Activated CD4-positive, alpha-beta T cell treated with anti-CD3 and anti-CD28 coated beads, Interleukin-2, amount 50 U/mL, for 4 hours (primary cell): ENCODE measurements at places on chromosomes 7 and 10.

- peak; percentile 66 for DNase-seq
These were observed 50.6 kb downstream of the PWWP2B start for GRCh38 chr10:132447446-132448247.

DNA sequence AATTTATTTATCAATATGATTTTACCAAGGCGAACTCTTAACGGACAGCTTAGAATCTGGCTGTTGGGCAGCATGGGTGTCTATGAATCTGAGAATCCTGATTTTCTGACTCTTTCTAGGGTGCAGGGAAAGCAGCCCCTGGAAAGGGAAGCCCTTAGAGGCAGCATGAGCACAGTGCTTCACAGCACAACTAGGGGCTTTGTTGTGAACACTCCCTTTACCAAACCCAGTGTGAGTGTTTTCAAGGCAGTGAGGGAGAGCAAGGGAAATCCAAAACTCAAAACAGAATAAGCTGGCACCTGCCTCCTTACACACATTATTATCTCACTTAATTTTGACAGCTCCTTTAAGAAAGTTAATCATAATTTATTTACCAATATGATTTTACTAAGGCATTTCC lies 116.3 kb upstream of the CSTF2T start:
- no peak for DNase-seq

DNA sequence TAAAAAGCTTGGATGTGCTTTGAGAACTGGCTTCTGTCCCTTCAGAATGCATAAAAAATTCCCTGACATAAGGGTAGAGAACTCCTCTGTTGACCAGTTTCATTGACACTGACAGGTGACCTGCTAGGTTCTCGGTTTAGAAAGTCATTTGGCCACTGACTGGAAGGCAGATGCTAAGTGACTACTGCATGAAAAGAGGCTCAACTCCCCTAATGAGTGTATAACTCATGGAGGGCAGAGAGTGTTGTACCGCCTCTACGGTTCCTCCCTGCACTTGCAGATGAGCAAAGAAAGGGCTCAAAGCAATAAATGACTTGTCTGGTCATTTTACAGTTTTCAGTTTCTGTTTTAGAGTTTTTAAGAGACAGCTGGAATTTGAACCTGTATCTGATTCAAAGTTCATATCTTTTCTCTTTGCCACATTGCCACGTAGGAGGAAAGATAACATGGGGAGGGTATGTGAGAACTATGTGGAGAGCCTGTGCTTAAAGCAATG lies 2.9 kb upstream of the FGL2 start:
- no peak for DNase-seq

DNA sequence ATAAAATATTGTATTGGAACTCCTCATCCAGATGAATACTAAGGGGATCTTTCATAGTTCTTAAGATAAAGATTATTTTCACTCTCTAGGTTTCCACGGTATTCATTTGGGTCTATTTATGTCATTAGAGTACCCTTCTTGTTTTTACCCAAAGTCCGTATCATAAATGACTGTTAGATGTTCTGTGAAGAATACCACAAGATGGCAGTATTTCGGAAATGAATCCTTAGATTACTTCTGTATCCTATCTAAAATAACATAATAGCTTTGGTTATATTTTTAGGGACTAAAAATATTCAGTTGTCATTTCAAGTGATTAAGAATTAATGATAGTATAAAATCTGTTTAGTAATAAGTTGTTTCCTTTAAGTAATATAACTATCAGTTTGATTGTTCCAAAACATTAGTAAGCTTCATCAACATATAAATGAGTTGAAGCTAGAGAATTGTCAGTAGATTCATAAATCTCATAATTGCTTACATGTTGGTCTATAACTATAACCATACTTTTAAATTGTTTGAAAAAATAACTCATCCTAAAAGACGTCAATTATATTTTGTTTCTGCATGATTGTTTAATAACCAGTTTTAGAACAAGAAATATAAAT lies 337.5 kb upstream of the KCND2 start:
- no peak for DNase-seq

GRCh38 chr7:54663603-54664234 lies 95.3 kb downstream of the SEC61G start:
- no peak for DNase-seq

DNA sequence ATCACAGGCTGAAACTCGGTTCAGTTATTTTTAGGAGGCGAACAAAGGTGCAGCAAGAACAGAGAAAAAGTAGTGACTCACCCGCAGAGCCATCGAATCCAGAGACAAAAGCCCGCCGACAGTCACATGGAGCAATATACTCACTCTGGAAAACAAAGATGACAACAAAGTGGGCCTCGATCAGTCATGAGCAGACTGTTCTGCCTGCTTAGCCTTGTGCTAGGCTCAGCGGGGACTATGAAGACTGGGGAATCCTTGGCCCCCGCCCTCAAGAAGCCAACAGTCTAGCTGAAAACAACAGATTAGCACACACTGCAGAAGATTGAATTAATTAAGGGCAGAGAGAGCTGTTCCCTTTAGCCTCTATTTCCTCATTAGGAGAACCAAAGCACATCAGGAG lies 30.4 kb downstream of the XPNPEP1 start:
- no peak for DNase-seq

DNA sequence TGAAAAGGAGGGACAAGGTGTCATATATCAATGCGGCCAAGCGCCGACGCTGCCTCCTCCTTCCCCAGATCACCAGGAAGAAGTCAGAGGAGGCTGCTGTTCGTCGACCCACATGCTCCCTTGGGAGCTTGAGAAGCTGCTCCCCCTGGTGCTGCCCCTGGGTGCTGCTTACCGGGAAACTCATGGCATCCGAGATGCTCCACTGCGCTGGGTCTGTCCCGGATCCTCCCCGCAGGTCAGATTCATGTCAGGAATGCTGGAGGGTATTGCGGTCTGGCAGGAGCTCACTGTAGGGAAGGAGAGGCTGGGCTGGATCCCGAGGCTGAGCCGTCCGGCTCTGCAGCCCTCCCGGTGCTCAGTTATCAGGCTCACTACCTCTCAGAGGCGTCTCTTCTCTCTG lies 123.7 kb upstream of the FAM20C start:
- DNase-seq, result no peak

- DNase-seq, result no peak
These were observed 22.0 kb downstream of the CDCA7L start for GRCh38 chr7:21923658-21924057.

DNA sequence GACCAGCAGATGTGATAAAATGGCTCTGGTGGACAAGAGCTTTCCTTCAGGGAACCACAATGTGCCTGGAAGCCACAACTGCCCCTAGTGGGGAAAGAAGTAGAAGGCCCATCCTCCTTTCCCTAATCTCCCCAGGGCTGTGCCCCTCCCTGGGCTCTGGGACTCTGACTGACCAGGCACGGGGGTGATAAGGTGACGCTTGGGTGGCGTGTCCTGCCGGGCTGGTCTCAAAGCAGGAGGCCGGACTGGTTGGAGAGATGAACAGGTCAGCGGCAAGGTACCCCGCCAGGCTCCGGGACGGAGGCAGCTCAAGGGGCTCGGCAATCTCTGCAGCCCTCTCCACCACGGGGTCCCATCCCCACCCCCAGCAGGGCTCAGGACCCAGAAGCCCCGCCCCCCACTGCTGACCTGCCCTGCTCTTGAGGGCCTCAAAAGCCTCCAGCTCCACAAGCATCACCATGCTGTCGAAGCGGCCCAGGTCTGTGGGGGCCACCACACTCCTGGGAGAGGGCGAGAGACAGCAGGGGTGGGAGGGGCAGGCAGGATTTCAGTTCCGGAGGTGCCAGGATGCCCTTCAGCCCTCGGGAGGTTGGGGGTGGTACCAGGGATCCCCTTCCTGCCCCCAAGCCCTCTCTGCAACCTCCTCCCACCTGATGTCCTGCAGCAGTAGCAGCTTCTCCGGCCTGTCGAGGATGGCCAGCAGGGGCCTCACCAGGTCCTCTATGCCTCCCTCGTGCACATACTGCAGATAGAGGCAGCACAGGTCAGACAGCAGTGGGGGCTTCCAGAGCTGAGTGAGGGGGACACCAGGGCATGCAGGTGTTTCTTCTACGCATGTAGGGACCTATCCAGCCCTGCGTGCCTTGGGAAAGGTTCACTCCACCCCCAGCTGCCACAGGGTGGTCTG lies 12.2 kb downstream of the LZTS2 start:
- DNase-seq, result no peak
